Mucosa of descending colon (tissue), 3 donors: ENCODE measurements at places on chromosomes 7 and 10. TPM values are rescaled to one million over a fixed set of nuclear protein-coding genes. Genes with fewer than 3 reads are reported as not detected.

CACNB2 gene
- 13.6 TPM for total RNA-seq

GRCh38 chr7:99984593-99984992 is 8.8 kb upstream of the AZGP1 start:
- DNase-seq = no peak

DNA sequence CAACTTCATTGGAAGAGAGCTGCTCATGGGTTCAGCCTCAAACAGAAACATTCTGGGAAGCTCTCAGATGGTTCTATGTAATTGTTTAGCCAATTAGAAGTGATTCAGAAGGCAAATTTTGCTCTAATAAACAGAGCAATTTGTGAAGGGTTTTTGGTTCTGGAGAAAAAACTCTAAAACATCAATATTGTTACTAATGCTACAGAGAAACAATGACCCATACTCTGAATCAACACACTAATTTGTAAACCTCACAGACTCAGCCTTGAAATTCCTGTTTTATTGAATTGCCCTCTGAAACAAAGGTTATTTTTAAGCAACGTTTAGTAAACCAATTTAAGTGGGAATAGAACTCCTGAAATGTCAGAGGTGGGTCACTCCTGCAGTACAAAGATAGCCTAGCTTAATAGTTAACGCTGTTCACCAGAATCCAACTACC is 171.6 kb upstream of the SVIL start:
- DNase-seq = no peak

DNA sequence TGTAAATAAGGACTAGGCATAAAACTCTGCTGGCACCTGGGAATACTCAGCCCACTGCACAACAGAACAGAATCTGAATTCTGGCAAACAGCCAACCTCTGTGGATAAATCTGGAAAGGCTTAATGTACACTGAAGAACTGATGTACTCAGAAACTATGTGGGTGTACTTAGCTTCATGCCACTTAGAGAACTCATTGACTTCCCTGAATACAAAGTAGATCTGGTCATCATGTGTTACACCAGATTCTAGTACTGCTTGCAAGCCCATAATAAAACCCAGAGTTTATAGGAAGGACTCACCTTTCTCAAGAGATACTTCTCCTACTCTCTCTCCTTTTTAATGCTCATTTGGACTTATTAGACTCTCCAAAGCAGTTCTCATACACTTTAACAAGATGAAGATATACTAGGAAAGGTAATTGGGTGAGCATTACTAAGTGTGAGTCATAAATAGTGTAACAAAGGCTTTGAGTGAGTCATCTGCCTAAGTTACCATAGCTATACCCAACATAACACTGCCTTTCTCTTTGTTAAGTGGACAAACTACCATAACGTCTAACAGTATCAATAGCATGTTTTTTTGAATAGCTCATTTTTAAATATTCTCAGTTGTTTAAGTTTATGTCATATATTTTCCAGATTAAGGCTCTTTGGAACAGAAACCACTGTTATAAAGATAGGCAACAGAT is 309.1 kb downstream of the MDFIC start:
- DNase-seq = no peak

- peak; percentile 25 for DNase-seq
Observed at GRCh38 chr10:7787150-7787856, 490 bp downstream of the KIN start.

LRGUK gene
- total RNA-seq = 0.19 TPM
